ENCODE measurements at places on chromosomes 4 and X.

DNA sequence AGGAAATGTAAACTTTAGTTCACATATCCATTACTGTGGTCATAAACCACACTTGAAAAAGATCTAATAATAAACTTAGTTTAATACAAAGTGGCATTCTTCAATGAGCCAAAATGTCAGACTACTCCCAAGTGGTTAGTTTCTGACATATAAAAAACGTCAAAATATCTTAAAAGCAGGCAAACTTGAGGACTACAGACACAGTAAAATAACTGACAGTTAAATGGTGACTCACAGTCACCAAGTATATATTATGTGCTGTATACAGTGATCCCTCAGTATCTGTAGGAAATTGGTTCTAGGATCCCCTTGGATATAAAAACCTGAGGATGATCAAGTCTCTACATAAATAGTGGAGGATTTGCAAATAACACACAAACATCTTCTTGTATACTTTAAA is 11.6 kb upstream of the CORIN start:
- no peak for DNase-seq

- DNase-seq, result no peak
These were observed 101.8 kb downstream of the PDGFRA start for GRCh38 chr4:54330896-54331295.

DNA sequence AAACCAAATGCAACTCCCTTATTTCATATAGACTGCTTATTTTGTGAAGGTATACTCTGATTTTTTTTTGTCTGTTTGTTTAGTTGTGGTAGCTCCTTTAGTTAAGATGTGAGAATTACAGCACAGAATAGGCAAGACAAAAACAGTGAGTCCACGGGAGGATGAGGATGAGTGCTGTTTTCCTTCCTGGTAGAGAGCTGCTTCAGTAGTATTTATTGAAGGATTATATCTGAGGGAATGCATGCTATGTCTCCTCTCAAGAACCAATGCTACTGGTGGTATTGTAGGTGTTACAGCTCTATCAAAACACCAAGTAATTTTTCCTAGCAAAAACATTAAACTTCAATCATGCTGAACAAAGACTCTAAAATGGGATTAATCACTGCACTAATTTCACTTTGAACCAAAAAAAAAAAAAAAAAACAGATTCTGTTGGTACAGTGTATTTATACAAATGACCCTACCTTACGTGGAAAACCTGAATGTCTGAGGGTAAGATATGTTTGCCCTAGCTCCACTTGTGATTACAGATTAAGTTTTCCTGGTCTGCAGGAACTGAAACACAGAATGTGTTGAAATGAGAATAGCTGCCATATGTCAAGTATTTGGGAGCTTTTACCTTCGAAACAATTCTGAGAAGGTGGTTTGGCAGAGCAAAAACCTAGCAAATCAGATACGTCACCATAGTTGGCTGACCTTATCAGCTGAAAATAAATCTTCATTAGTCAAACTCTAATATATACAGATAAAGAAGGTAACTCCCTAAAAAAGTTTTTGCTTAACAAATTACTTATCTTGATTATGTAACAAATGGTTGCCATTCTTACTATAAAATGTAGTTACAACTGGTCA is 40.3 kb downstream of the PPP3CA start:
- DNase-seq, result no peak

DNA sequence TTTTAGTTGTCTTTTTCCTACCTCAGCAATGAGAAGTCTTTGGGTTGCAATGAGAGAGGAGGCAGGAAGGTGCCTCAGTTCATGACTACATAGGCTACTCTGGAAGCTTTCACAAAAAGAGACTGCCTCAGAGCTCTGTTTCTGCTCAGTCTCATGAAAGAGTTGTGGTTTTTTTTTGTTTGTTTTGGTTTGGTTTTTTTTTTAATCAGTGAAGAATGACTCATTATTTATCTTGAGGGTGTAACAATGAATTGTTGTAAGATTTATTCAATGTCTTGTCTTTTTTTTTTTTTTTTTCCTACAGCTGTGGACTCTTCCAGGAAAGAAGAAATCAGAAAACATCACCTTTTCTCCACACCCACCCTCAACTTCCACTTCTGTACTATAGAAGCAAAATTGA is 67.5 kb upstream of the CXCL13 start:
- DNase-seq, result peak; percentile 40

DNA sequence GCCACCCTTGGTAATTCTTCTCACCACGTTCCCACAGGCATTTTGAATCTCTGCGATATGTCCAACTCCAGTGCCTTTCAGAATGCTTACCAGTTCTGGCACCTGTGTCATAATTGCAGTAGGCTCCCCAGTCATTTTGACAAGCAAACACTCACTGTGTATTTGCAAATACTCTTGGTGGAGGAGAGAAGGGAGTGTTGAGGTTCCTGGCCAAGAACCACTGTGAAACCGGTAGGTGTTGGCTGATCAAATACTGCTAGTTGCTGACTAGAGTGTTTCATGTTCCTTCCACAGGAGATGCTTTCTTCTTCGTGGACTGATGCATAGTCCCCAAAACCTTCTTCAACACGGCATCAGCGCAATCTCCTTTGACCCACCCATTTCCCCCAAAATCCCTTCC is 16.0 kb upstream of the NLGN4X start:
- DNase-seq, result no peak

- no peak for DNase-seq
These were observed 62.3 kb downstream of the RTL9 start for GRCh38 chrX:110420771-110421499.

DNA sequence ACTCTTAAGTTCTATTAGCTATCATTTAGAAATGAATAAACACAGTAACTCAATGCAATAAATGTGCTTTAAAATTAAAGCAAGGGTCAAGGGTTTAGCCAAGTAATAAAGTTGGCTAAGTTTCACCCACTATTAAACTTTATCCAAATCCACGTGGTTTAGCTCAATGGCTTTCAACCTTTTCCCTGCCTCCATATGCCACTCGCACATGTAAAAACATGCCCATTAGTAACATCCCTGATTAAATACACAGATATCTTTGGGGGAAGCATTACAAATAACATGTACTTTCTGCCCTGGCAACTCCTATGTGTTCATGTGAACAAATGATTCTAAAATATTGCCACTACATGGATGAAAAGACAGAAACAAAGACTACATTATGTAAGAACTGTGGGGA is 130.8 kb downstream of the ZAR1 start:
- DNase-seq, result no peak

DNA sequence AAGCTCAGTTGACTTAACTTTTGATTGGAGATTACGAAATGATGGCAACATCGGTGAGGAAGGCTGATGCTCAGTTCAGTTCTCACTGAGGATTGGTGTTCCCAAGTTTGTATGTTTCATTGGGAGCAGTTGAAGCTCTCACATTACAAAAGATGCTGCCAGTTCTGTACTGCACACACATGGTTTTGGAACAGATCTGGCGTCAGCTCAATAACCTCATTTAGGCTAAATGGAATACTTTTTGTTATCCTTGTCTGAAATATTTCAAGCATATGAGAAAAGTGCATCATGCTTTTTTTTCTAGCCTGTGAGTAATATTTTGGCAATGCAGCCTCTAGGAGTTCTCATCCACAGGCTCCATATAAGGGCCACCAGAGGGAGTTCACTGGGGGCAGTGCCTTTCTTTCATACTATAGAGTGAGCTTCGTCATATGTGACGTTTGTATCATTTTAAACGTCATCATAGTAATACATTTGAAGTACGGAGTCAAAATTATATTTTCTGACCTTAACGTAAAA is 4.1 kb downstream of the ENPEP start:
- DNase-seq, result no peak

- no peak for DNase-seq
These were observed 218.7 kb upstream of the HS3ST1 start for GRCh38 chr4:11647433-11647832.

DNA sequence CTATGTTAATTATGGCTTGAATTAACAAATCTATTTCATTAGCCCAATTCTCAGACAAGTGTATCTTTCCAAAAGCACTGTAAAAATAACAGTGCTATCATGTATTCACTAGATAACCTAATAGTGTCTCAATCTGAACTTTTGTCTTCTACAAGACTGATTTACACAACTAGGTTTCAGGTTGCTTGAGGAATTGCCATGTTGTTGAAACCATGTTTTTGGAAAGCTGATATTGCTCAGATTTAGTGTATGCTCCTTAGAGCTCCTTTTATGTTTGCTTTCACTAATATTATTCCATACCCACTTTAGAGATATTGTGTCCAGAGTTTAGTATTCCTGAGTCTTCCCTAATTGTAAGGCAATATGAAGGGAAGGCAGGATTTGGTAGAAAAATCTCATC is 70.6 kb downstream of the GPAT3 start:
- no peak for DNase-seq

All from activated CD4-positive, alpha-beta T cell treated with anti-CD3 and anti-CD28 coated beads, Interleukin-2, Interleukin-6, amounts not matched to agents 100 ng/mL and 50 ng/mL, durations not matched to agents 16 hours and 8 hours (primary cell).